Glutamatergic neuron (in vitro differentiated cells): ENCODE measurements at places on chromosomes 7 and 10.

DNA sequence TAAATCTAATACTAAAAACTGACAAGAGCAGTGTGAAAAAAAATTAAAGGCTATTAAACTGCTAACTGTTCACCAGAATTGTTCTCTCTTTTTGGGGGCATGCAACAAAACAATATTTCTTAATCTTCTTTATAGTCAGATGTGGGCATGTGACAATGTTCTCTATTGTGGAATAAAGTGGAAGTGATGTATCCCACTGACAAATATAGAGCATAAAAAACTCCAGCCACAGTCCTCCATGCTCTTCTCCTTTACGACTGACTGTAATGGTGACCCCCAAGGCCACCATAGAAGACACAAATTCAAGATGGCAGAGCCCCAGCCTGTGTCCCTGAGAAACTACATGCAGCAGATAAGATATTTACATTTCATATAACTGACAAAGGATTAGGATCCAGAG, 11.6 kb upstream of the CCDC6 start:
- no peak for DNase-seq

- no peak for DNase-seq
Measured at GRCh38 chr10:72890086-72890485, 3.5 kb upstream of the OIT3 start.

DNA sequence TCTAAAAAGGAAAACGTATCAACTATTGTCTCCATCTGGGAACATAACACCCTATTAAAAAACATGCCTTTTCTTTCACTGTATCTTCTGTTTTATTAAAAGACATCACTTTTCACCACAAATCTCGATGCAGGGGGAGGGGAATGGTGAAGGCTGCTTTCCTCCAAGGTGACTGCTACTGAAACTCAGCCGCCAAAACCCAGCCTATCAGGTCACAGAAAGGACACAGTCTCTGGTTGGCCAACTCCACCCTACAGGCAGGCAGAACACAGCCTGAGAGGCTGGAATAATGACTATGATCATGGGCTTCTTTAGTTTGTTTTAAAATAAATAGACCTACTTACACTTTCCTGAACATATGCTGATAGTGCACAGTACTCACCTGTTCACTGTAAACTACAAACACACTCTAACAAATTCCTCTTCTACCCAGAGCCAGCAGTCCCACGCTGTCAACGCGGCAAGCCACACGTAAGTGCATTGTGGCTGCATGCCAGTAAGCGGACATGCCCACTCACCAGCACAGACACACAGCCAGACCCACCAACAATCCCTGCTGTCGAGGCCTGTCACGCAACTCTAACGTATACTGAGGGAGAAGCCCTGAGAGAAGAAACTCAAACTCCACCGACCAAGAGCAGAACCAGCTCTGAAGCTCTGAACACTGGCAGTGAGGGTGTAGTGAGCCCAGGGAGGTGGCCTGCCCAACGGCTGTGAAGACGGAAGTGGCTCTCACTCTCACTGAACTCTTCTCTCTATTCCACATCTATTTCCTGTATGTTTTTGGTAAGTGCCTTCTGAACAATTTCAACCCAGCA, 41.8 kb downstream of the NCAPG2 start:
- no peak for DNase-seq

DNA sequence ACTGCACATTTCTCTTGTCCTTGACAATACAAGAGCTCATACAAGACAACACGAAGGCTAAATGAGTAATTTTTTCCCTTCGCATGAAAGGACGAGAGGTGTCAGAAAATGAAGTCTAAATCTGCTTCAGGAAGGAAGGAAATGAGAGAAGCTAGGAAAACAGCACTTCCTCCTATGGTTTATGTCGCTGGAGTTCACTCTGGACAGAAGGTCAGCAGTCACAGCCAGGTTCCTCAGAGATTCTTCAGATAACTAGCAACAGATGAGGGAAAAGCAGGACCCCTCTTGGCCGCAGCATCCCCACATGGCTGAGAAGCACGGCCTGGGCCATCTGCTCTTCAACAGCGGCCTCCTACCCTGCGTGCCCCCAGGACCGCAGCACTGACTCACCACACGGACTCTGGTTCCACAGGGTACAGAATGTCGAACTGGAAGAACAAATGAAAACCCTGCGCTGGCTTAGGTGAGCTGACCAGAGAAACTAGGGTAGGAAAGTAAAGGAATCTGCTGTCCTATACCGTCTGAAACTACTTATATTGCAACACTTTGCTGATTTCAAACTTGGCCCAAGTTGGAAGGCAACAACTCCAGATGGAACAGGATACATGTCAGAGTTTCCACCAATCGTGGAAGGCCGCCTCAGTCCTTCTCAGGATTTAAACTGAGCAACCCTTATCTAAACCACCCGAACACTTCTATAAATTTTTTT, 26.3 kb downstream of the DNMBP start:
- DNase-seq = peak; percentile 68

GRCh38 chr7:137462847-137463246, 119.3 kb upstream of the PTN start:
- no peak for DNase-seq

DNA sequence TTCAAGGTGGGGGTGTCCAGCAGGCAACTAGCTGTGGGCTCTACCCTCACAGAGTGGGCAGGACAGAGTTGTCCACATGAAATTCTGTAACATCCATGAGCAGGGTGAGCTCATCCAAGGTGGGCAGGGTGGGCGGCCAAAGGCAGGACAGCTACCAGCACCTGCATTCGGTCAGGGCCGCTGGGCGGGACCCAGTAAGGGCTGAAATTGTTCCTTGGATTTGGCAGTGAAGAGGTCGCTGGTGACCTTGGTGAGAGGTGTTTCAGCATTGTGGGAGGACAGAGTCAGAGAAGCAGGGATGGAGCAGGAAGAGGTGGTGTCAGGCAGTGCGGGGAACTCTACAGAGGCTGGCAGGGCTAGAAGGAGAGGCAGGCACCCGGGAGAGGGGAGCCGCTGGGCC, 23.9 kb downstream of the ADCYAP1R1 start:
- DNase-seq = no peak

DNA sequence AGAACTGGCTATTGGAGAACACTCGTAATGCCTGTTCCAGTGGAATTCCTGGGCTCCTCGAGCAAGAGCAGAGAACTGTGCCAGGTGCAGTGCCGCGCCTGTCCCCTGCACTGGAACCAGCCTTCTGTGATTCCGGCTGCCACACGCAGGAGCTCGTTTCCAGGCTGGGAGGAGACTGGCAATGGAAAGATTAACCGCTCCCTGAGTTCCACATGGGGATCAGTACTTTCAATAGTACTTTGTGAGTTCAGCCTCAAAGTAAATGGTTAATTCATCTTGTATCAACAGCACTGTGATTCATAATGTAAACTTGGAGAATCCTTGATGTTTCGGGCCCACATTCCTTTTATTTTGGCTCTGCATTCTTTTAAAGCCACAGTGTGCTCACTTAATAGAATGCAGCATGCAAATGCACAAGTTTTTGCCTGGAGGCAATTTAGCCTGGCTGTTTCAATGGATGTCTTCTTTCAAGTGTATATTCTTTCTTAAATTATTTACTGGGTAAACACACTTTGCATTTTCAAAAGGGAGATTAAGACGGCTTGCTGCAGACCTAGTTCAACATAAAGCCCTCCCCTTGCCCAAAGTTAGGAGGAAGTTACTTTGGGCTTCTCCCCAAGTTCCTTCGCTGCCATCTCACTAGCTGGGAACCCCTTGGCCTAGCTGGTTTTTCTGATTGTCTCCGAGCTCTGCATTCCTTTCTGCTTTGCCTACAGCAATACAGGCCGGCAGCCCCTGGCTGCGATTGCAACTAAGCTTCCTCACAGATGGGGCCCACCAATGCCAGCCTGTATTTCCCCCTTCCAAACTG, 138.1 kb upstream of the TCF7L2 start:
- no peak for DNase-seq

DNA sequence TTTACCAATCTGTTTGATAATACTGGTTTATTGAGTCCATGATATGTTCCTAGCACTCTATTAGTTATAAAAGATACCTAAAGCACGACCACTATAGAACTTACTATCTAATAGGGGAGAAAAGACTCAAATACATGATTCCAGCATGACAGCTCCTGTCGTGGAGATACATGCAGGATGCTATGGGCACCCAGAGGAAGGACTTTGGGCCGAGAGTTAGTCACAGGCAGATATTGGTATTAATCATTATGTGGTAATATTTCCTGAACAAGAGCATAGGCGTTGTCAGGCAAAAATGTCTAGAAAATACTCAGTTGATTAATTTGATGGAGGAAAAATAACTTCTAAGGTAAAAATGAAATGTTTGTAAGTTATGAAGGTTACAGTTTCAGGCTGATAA, 31.8 kb downstream of the CNNM2 start:
- DNase-seq = no peak

- DNase-seq = no peak
Measured at GRCh38 chr10:128050936-128051335, 75.3 kb downstream of the MKI67 start.

DNA sequence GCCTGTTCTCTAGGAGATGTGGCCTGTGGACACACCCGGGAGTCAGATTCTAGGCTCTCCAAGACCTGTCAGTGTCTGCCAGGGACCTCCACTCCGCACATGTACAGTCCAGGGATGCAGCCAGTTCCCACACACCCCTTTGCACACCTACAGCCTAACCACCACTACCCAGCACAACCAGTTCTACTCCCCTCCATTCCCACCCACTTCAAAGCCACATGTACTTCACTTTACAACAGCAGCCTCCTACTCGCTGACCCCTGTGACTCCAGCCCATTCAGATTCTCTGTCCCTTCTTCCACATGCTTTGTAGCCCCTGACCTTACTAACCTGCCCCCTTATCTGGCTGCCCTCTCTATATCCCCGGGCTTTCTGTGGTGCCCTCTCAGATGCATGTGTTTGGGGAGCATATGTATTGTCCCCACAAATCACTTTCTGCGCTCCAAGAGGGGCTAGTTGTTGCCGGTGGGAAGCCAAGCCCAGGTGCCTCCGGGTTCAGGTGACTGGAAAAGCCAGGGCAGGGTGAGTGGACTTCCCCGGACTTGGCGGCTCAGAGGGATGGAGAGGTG, 7.2 kb downstream of the LBX1 start:
- DNase-seq = no peak

- no peak for DNase-seq
Measured at GRCh38 chr7:142793156-142793555, 22.4 kb downstream of the PRSS2 start.

GRCh38 chr7:157688533-157689268, 351.9 kb downstream of the DNAJB6 start:
- DNase-seq = no peak

GRCh38 chr7:154868921-154869320, 134.0 kb downstream of the PAXIP1 start:
- no peak for DNase-seq

- no peak for DNase-seq
Measured at GRCh38 chr10:21655687-21656086, 121.7 kb downstream of the MLLT10 start.

GRCh38 chr10:78059906-78060702, 26.4 kb downstream of the RPS24 start:
- DNase-seq = no peak

DNA sequence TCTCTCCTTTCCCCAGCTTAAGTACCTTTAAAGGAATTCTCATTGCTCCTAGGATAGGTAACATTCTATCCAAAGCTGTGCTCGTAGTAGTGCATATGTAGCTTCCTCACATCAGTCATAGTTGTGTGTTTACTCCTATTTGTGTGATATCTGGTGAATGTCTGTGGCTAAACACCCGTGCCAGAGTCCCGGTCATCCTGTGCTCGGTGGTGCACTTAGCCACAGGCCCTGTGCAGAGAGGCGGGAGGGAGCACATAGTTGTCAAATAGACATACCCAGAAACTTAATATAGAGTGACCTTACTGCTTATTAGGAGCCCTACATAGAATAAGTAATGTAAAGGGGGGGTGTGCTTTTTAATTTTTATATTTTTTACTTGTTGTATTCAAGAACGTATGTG, 76.6 kb downstream of the RBM33 start:
- no peak for DNase-seq

- DNase-seq = no peak
Measured at GRCh38 chr7:55593172-55593514, 20.8 kb upstream of the VOPP1 start.

DNA sequence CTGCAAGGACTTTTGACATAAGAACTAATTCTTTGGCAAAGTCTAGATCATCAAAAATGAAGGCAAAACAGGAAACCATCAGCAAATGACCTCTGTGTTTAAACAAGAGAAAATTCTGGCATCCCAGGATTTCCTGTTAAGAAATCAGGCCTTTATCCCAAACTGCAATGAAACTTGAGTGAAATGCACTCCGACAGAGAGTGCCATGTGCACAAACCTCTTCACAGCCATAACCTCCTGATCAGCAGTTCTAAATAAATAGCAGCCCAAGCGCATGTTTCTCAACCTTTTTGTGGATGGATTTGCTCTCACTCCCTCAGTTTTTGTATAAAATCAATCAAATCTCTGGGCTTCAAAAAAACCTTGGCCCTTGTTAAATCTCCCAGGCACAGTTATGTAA, 107.7 kb upstream of the EEPD1 start:
- DNase-seq = no peak

GRCh38 chr10:105596749-105597148, 955.7 kb downstream of the SORCS3 start:
- no peak for DNase-seq

GRCh38 chr7:141654551-141654950, 47.4 kb downstream of the DENND11 start:
- peak; percentile 63 for DNase-seq

GRCh38 chr10:7000061-7000460, 410.8 kb downstream of the SFMBT2 start:
- DNase-seq = no peak

- no peak for DNase-seq
Measured at GRCh38 chr10:104391150-104391968, 37.7 kb downstream of the CFAP58 start.

- DNase-seq = no peak
Measured at GRCh38 chr7:16369855-16370254, 51.5 kb downstream of the CRPPA start.

- DNase-seq = no peak
Measured at GRCh38 chr7:84735011-84735410, 451.8 kb downstream of the SEMA3D start.

DNA sequence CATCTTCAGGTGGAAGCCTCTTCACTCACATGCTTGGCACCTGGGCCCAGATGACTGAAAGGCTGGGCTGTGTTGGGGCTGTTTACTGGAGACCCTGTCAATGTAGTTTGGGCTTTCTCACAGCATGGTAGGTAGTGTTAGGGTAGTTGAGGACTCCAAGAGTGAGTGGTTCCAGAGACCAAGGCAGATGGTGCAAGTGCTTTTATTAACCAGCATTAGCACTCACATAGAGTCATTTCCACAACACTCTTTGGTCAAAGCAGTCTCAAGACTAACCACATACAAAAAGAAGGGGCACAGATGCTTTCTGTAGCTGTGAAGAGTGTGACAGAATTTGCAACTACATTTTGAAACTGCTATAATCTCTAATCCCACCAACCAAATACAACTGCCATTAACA, 135.0 kb downstream of the RTKN2 start:
- DNase-seq = no peak

DNA sequence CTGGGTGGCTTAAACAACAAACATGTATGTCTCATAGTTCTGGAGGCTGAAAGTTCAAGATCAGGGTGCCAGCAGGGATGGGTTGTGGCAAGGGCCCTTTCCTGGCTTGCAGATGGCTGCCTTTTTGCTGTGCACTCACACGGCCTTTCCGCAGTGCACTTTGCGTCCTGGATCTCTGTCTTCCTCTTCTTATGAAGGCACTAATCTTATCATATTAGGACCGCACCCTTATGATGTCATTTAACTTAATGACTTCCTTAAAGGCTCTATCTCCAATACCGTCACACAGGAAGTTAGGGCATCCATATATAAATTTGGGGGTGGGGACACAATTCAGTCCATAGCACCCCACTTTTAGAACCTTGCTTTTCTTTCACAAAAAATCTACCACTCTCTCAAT, 255.2 kb downstream of the SNX13 start:
- no peak for DNase-seq

GRCh38 chr10:83289373-83289772, 849.9 kb upstream of the GHITM start:
- no peak for DNase-seq
